ENCODE measurements at places on chromosomes 2 and 18.

DNA sequence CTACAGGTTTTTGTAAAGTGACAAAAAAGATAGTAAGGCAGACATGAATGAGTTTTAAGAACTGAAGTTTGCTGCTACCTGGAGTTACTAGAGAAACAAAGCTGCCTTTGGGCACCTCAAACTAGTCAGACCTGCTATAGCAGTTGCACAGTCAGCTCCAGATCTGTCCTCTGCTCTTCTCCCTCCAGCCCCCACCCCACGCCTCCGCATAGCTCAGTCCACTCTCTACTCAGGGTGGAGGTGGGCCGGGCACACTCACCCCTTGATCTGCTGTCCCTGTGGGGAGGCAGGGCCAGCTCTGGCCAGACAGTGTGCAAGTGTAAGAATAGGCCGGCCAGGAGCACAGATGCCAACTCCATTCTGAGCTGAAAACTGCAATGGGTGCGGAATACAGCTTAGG, 4.1 kb downstream of the SERTAD2 start:
- peak; percentile 62 for DNase-seq

GRCh38 chr2:53827398-53828175, 32.2 kb downstream of the GPR75 start:
- DNase-seq = no peak

- no peak for DNase-seq
Measured at GRCh38 chr2:158217593-158217992, 115.9 kb downstream of the UPP2 start.

- DNase-seq = no peak
Measured at GRCh38 chr2:119063177-119063576, 95.4 kb downstream of the C1QL2 start.

- DNase-seq = no peak
Measured at GRCh38 chr2:124959581-124959980, 934.5 kb downstream of the CNTNAP5 start.

GRCh38 chr2:196481324-196481697, 158.2 kb upstream of the CCDC150 start:
- DNase-seq = no peak

- DNase-seq = no peak
Measured at GRCh38 chr2:157725846-157726245, 97.2 kb upstream of the ACVR1C start.

DNA sequence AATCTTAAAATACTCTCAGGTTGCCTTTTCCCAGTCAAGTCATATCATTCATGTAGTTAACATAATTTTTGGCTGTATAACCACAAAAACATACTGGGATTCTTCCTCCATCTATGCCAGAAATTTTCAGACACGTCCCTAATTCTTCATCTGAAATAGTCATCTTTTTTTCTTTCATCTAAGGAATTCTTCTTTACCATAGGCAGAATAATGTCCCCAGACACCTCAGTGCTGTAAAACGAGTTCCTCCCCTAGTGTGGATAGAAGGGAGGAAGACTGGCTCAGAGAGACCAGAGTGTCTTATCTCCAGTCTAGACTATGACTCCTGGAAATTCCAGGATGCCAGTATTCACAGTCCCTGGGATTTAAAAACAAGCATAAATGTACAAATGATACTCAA, 127.8 kb downstream of the MREG start:
- DNase-seq = no peak

DNA sequence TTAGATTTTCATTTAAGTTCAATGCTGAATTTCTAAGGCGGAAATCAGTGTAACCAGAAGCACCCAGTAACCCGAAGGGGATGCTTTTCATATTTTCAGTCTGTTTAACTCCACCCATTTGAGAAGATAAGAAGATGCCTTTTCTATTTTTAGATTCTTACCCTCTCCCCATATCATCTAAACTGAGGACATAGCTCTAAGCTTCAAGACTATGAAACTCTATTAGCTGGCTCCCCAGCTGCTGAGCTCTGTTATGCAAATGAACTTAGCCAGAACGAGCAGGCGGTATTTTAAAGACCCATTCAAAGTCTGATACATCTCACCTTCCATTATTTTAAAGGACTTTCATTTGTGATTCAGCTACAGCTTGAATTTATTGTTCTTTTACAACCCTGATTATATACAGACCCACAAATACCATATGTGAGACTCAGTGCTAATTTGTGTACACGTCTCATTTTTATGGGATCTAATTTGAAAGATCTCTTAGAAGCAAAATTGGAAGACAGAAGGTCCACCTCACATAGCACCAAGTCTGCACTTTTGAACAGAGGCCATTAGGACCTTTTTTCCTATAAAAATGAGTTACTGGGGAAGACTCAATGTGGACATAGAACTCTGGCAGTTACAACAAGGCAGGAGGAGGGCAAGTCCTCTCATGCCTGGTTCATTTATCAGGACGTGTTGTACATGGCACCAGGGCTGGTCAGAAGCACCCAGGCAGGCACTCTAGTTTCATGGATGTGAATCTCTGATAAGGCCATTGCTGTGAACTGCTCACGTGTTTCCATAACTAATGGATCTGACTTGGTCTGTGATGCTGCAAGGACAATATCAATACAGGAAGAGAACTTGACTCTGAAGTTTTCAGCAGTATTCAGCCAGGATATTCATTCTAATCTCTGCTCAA, 16.3 kb downstream of the CDC42EP3 start:
- DNase-seq = no peak

DNA sequence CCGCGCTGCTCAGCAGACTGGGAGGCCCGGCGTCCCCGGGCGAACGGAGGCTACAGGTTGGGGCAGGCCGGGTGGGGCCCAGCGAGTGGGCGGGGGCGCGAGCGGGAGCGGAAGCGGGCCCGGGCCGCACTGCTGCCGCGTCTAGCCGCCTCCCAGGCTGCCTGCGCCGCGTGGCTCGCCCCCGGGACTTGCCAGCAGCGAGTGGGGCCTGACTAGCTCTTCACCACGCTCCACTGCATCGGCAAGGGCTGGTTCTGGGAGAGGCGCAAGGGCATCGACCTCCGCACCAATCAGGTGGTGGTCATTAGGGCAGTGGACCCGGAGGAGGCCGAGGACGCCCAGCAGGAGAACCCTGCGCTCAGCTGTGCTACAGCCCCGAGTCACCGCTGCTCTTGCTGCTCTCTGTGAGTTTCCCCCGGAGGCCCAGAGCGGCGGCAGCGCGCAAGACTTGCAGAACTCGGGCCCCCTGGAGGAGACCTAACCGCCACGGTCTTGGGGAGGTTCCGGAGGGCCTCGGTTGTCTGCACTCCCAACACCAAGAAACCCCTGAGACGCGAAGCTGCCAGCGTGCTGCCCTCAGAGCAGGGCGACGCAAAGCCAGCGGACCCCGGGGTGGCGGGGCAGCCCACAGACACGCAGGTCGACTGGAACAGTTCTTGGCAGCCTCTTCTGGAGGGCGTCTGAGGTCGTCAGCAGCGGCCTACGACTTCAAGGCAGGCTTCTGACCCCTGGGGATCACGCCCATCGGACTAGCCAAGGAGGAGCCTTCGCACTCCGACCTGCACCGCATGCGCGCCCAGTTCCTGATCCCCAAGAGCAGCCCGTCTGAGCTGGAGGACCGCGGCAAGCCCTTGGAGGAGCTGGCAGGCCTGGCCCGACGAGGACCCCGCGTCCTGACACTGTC, 27.2 kb upstream of the PTPN2 start:
- DNase-seq = peak; percentile 82

Data from kidney (tissue), 22 donors.